ENCODE measurements at places on chromosomes 12 and 14.

GRCh38 chr14:19878029-19878642, 3.2 kb downstream of the OR4K2 start:
- no peak for DNase-seq

DNA sequence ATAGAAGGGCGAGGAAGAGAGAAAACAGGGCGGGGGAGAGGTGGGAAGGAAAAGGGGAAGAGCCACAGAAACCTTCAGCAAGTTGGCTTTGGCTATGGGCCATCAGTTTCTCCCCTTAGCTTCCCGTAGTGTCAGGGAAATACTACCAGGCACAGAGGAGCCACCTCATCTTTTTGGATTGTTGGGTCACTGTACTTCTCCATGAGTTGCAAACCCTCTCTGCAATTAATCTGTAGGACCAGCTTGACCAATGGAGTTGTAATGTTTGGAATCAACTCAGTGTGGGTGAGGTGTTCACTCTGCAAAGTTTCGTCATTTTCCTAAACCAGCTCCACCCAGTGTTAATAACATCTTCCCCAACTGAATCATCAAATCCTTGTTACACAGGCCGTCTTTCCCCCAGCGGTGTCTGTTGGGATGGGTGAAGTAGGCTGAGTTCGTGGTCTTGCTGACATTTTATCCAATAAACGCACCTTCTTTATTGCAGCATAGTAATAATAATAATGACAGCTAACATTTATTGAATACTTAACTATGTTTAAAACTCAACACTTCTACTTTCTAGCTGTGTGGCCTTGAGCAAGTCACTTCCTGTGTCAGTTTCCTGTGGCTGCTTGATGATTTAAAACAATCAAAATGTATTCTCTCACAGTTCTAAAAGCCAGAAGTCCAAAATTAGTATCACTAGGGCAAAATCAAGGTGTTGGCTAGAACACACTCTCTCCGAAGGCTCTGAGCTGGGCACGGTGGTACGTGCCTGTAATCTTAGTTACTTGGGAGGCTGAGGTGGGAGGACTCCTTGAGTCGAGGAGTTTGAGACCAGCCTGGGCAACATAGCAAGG, 8.1 kb upstream of the GLTP start:
- DNase-seq, result no peak

DNA sequence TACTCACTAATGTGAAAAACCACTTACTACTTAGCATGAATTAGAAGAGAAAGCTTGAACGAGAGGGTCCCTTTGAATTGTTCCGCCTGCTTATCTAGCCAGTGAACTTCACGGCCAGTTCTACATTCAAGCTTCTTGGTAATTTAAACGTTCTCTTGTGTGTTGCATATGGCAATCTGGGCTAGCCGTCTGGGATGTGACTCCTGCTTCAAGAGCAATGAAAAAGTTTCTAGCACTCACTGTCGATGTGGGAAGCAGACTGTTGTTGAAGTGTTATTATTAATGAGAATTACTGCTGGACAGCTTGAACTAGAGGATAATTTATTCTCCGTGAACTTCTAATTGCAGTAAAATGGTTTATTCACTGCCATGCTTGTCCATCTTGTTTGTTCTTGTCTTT, 93.9 kb downstream of the SLC15A5 start:
- DNase-seq, result no peak

DNA sequence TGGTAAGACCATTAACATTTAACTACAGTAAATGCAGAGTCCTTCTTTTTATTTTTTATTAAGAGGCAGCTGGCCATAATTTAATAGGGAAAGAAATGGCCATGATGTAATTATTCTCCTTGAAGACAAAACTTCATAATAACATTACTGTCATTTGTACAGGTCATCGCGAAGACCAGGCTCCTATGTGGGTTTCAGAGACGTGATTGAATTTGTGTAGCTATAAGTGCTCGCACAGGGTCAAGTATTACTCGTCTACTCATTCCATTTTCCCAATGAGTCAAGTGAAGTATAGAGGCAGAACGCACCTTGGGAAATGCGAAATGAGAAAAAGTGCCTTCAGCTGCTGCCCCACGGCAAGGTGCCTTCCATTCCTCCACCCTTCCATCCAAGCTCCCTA, 40.4 kb downstream of the EGLN3 start:
- DNase-seq, result no peak

GRCh38 chr12:21773263-21773741, 1.2 kb downstream of the KCNJ8 start:
- no peak for DNase-seq

GRCh38 chr14:78202163-78202562, 32.0 kb downstream of the NRXN3 start:
- no peak for DNase-seq

- DNase-seq, result no peak
These were observed 12.8 kb downstream of the TSFM start for GRCh38 chr12:57795354-57795753.

DNA sequence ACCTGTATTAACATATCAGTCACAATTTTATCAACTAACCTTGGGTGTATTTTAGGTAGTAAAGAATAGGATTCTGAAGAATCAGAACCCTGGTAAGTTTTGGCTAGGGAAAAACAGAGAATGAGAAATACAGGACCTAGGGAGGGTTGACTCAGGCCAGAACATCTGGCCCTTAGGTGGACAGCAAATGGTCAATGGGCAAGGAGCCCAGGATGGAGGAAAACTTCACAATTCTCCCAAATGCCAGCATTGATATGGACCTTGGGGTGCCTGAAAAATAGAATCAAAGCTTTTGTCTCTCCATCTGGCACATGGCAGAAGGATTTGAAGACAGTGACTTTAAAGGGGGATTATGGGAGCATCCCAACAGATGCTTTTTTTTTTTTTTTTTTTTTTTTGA, 32.7 kb upstream of the PRPF39 start:
- DNase-seq, result no peak

DNA sequence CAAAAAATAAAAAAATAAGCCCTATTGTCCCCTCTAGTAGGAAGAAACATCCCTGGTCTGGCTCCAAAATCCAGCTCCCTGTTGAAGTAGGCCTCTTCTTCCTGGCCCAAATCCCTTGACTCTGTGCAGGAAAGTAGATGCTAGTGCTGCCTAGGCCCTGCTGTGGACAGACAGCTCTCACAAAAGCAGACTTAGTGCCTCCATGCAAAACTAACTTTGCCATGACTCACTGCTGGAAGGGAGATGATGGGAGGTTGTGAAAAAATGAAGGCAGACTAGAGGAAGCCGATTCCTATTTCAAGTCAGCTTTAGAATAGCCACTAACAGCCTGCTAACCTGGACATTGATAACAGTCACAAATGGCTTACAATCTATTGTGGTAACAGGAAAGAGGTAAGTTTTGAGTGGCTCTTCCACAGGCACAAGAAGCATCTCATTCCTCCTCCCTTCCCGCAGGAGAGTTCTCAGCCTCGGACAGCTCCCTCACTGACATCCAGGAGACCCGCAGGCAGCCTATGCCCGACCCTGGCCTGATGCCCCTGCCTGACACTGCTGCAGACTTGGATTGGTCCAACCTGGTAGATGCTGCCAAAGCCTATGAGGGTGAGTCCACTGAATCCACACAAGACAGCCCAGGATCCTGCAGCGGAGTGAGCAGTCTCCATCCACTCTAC, 198.9 kb upstream of the RGS6 start:
- DNase-seq, result no peak

- no peak for DNase-seq
These were observed 15.5 kb downstream of the COX14 start for GRCh38 chr12:50127546-50127945.

DNA sequence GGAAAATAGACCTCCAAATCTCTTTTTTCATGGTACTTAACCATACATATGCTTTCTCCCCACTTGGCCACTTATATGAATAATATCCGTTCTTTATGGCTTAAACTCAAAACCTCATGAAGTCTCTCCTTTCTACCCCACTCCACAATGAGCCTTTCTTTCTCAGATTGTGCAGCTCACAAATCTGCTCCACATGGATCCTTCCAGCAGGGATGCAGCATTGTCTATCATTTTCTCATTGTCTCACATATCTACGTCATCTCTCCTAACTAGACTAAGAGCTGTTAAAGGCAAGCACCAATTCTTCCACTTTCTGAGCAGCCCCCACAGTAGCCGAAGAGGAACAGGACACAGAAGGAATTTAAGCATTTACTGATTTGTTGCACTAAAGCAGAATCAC, 106.4 kb downstream of the HECTD4 start:
- no peak for DNase-seq

- DNase-seq, result no peak
These were observed 121.7 kb upstream of the USP15 start for GRCh38 chr12:62138527-62138926.

DNA sequence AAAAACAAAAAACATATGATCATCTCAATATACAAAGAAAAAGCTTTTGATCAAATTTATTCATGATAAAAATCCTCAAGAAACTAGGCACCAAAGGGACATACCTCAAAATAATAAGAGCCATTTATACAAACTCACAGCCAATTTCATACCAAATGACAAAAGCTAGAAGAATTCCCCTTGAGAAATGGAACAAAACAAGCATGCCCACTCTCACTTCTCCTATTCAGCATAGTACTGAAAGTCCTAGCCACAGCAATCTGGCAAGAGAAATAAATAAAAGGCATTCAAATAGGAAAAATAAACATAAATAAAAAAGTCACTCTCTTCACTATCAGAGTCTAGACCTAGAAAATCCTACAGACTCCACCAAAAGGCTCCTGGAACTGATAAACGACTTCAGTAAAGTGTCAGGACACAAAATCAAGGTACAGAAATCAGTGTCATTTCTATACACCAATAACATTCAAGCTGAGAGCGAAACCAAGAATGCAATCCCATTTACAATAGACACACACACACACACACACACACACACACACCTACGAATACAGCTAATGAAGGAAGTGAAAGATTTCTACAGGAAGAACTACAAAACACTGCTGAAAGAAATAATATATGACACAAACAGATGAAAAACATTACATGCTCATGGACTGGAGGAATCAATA, 1486.2 kb upstream of the SEL1L start:
- DNase-seq, result no peak

DNA sequence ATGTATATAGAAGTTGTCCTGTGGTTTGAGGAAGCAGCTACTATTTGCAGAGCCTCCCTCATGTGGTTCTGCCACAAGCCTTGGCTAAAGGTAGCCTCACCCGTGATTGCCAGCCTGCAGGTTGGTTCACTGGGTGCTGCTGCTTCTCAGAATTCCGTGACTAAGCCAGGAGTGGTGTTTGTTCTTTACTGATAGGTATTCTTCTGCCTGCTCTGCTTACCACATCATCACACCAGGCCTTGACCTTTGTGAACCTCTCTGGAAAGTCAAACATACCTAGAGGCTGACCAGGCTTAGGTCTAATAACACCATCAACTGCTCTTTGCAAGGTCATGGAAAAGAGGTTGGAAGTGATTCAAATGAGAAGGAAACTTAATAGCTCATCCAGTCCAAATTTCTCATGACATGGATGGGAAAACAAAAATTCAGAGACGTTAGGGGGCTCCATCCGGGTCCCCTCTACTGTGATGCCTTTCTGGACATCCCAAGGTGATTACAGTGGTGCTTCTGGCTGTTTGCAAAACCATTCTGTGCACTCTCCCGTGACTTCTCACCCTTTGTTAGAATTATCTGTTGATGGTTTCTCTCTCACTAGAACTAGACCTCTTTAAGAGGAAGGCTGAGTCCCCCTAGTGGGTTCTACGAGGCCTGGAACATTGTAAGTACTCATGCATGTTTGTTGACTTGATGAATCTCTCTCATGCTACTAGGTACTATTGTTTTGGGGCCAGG, 8.5 kb upstream of the SOCS2 start:
- DNase-seq, result no peak

DNA sequence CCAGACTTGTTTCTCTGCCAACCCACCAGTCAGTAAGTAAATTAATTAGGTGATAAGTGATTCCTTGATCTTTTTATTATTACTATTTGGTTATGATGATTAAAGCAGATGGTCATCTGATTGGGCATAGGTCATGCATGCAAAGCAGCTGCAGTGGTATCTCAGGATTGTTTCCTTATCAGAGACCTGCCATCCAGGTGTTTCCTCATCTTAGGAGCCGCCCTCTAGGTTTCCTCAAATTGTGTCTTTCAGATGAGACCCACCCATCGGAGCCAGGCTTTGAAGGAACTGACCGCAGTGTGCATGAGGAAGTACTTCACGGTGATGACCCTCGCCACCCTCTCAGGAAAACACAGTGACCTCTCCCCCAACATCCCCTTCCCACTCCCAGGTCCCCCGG, 63.3 kb downstream of the ZFP36L1 start:
- no peak for DNase-seq

GRCh38 chr12:13471471-13471870, 274.9 kb downstream of the EMP1 start:
- DNase-seq, result no peak
